ENCODE measurements at places on chromosomes 6 and 20. TPM values are rescaled to one million over a fixed set of nuclear protein-coding genes. Genes with fewer than 3 reads are reported as not detected.

Gene IL17A
- not detected for total RNA-seq

Gene C6orf15
- not detected for total RNA-seq

Gene CST3
- 1,237 TPM for total RNA-seq

Gene TBC1D32
- total RNA-seq = 3.0 TPM

Gene SLA2
- 0.64 TPM for total RNA-seq

Gene TCP11
- total RNA-seq = not detected

Gene VGLL2
- not detected for total RNA-seq

Gene SOX18
- total RNA-seq = 70.5 TPM

Gene COL19A1
- total RNA-seq = not detected

Gene FOXS1
- not detected for total RNA-seq

Gene LRRC73
- 0.45 TPM for total RNA-seq

Gene TMEM151B
- not detected for total RNA-seq

Gene SIRPB2
- total RNA-seq = 25.5 TPM

Gene CDH26
- 1.5 TPM for total RNA-seq

Gene ACSS1
- 14.3 TPM for total RNA-seq

Gene PANK2
- total RNA-seq = 31.1 TPM

Gene RIPOR2
- 28.2 TPM for total RNA-seq

Gene TREM2
- 11.0 TPM for total RNA-seq

Gene SMLR1
- not detected for total RNA-seq

Gene TMEM244
- not detected for total RNA-seq

Gene LAMA2
- total RNA-seq = 82.9 TPM

Gene CSE1L
- 41.6 TPM for total RNA-seq

Gene SULF2
- 68.7 TPM for total RNA-seq

Gene FUT9
- total RNA-seq = not detected

Gene SYTL3
- total RNA-seq = 4.1 TPM

Gene BMP6
- total RNA-seq = 12.7 TPM

Gene BPI
- total RNA-seq = not detected

Gene RIPPLY2
- total RNA-seq = not detected

Gene ADAM33
- total RNA-seq = 30.7 TPM

Gene HAO1
- total RNA-seq = not detected

Gene GSTA2
- not detected for total RNA-seq

Gene TRAPPC3L
- not detected for total RNA-seq

Gene ESR1
- 6.3 TPM for total RNA-seq

Gene SIGLEC1
- 45.1 TPM for total RNA-seq

Gene SYCP2L
- total RNA-seq = 0.93 TPM

Gene BPIFB1
- not detected for total RNA-seq

Gene ADGRF1
- total RNA-seq = not detected

Gene TBXT
- total RNA-seq = not detected

Gene ARMH2
- total RNA-seq = not detected

Gene MAFB
- 86.0 TPM for total RNA-seq

Gene NHSL1
- 11.9 TPM for total RNA-seq

Gene MCCD1
- total RNA-seq = not detected

Gene IGF2R
- 111 TPM for total RNA-seq

Gene LSM2
- 25.7 TPM for total RNA-seq

Gene HUS1B
- 0.77 TPM for total RNA-seq

Gene ENTPD6
- 54.3 TPM for total RNA-seq

Gene TRDN
- 0.77 TPM for total RNA-seq
